ENCODE measurements at places on chromosomes 4 and X.

- no peak for DNase-seq
Observed at GRCh38 chr4:72318421-72319170, 250.4 kb downstream of the ADAMTS3 start.

DNA sequence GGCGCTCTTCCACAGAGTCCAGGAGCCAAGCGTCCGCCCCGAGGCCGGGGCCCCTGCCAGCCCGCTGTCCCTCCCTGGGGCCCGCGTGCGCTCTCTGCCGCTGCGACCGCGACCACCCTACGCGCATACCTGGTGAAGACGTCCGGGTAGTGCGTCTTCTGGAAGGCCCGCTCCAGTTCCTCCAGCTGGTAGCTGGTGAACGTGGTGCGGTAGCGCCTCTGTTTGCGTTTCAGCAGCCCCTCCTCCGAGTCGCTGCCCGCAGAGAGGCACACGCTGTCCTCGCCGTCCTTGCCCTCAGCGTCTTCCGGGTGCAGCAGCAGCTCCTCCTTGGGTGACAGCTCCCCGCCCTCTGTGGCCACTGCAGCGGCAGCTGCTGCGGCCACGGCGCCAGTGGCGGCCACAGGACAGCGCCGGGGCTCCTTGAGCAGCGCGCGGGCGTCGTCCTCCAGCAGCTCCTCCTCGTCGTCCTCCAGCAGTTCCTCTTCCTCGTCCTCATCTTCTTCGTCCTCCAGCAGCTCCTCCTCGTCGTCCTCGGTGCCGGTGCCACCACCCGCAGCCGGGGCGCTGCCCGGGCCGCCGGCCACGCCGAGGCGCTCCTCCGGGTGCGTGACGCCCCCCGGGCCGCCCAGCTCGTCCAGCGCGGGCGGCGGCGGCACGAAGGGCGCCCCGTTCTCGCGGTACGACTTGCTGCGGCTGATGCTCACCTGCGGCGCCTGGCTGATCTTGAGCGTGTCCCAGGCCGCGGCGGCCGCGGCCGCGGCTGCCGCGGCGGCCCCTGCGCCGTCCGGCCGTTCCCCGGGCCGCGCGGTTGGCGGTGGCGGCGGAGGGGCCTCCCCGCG, 2.8 kb downstream of the ARX start:
- DNase-seq = no peak

DNA sequence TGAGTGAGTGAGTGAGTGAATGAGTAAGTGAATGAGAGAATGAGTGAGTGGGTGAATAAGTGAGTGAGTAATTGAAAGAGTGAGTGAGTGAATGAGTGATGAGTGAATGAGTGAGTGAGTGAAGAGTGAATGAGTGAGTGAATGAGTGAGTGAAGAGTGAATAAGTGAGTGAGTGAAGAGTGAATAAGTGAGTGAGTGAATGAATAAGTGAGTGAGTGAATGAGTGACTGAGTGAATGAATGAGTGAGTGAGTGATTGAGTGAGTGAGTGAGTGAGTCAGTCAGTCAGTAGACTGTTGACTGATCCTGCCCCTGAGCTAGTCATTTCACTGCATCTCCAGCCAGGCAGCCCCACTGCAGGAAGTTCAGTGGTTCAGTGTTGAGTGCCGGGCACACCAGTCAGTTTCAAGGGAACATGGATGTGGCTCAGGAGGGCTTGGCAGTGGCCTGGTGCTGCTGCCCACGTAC, 228.4 kb upstream of the PSAPL1 start:
- DNase-seq = no peak

- DNase-seq = no peak
Observed at GRCh38 chr4:142743121-142743825, 102.8 kb downstream of the INPP4B start.

- DNase-seq = no peak
Observed at GRCh38 chr4:53346920-53347852, 18.7 kb downstream of the SCFD2 start.

- no peak for DNase-seq
Observed at GRCh38 chr4:185144601-185145240, 1.7 kb downstream of the SLC25A4 start.
